ENCODE measurements at places on chromosomes 4 and X.

DNA sequence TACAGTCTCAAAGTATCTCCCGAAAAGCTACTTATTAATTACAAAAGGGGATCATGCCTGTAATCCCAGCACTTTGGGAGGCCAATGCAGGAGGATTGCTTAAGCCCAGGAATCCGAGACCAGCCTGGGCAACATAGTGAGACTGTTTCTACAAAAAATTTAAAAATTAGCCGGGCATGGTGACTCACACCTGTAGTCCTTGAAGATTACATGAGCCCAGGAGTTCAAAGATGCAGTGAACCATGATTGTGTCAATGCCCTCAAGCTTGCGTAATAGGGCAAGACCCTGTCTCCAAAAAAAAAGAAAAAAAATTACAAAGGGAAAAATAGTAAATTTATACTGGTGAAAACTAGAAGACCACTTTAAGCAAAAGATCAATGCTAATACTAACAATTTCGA lies 3.3 kb upstream of the PORCN start:
- no peak for DNase-seq

DNA sequence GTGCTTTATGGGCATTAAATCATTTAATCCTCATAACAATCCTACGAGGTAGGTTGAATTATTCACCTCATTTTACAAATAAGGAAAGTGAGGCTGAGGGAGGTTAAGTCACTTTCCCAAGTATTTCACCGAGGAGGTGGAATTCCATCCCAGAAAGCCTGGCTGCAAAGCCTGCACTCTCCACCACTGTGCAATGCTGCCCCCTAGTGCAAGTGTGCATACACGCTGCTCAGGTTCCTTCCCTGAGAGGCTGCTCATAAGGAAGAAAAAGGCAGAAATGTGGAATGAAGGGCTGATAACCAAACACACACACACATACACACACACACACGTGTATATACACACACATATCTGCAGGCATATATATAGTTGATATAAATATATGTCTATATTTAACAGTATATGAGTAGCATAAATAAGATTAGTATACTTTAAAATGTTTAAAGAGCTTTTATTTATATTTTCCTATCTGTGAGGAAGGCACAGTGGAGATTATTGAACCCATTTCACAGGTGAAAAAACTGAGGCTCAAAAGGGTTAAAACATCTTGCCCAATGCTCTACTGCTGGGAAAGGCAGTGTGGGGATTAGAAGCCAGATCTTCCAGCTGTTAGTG lies 714.5 kb upstream of the TENM3 start:
- DNase-seq: peak; percentile 62

DNA sequence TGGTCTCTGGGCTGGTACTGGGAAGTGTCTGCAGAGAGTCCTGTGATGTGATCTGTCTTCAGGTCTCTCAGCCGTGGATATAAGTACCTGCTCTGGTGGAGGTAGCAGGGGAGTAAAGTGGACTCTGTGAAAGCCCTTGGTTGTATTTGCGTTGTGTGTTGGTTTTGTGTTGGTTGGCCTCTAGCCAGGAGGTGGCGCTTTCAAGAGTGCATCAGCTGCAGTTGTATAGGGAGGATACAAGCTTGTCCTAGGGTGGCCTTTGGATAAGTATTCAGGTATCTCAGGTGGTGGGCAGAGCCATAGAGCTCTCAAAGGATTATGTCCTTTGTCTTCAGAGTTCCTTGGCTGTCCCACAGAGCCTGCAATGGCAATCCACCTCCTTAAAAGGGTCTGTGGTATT lies 111.6 kb downstream of the MAGEB17 start:
- DNase-seq: no peak

GRCh38 chr4:60809486-60809800 lies 390.7 kb upstream of the ADGRL3 start:
- DNase-seq: no peak

- DNase-seq: no peak
These were observed 102.6 kb downstream of the PRDM5 start for GRCh38 chr4:120819805-120820437.

DNA sequence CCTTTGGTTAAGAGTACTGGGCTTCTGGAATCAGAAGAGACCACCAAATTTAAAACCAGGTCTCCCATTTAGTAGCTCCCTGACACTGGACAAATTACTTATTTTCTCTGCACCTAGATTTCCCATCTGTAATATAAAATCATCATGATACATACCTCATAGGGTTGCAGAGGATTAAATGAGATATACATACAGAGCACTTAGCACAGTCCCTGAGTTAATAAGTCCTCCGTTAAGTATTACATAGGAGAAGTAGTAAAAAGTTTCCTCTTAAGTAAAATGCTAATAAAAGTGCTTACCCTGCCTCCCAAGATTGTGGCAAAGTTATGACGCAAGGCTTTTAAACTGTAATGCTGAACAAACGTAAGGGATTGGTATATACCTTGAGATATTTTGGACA lies 539 bp upstream of the CHIC1 start:
- no peak for DNase-seq

DNA sequence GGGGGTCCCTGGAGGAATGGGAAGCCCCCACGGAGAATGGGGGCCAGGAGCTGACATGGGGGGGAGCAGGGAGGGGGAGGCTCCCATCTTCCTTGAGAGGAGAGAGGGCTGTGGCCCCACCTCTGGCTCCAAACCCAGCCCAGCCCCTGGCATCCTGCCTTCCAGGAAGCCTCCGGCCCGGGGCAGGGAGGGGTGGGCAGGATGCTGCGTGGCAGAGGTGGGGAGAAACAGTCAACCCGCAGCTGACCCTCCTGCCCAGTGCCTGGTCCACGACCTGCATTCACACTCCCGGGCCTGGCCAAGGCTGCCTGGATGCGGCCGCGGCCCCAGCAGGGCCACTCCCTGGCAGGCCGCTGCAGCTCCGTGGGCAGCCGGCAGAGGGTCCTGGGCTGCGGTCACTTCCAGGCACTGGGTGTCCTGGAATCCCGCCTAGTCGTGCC lies 39.0 kb downstream of the CPLX1 start:
- DNase-seq: no peak

DNA sequence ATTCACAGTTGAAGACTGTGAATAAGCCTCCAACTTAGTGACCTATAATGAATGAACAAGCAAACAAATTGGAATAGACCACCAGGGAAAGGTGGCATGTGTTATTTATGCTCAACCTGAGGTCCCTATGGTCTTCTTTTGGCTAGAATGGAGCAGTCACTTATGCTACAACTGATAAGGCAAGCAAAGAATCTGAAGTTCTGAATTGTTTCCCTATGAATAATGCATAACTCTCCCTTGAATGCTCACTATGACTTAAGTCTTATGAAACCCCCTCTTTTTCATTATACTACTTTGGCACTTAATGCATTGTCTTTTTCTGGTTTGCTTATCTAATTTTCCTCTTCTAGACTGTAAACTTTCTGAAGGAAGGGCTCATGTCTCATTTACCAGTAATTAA lies 2.6 kb downstream of the GIMD1 start:
- peak; percentile 19 for DNase-seq

- DNase-seq: no peak
These were observed 755 bp downstream of the KLHL8 start for GRCh38 chr4:87219632-87220093.

GRCh38 chr4:98642991-98643426 lies 15.4 kb downstream of the TSPAN5 start:
- no peak for DNase-seq

GRCh38 chr4:53098681-53099121 lies 236.6 kb downstream of the RASL11B start:
- DNase-seq: peak; percentile 64

- DNase-seq: peak; percentile 74
These were observed 44.6 kb downstream of the FGFBP1 start for GRCh38 chr4:15893962-15894361.

- no peak for DNase-seq
These were observed 26.4 kb downstream of the DOK7 start for GRCh38 chr4:3489451-3489962.

DNA sequence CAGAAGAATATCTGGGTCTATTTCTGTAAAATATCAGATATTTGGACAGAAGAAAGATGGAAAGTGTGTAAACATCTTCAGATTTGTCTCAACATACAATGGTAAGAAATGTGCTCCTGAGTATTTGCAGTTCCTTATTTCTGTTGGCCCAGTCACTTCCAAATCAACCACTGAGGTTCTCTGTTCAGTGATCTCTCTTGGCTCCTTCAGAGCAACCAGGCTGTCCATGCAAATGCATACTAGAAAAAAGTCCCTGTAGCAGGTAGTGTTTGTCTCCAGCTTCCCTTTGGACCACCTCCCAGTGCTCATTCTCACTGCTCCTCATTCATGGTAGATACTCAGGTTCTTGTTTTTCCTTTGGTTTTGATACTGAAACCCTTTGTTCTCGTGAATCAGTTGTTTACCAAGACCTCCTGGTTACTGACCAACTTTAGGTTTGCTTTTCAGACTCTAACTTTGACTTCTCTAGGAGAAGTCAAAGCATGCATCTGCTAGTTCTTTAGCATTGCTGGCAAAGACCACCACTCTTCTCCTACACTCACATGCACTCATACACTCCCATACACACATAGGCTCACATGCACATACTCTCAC lies 28.8 kb downstream of the ASIC5 start:
- DNase-seq: no peak

GRCh38 chrX:104084534-104085277 lies 8.7 kb upstream of the TMSB15C start:
- no peak for DNase-seq

- DNase-seq: no peak
These were observed 216.2 kb downstream of the CEP135 start for GRCh38 chr4:56164907-56165306.
